ENCODE measurements at places on chromosomes 11 and 22.

GRCh38 chr22:19720999-19721329 is 2.4 kb upstream of the GP1BB start:
- no peak for DNase-seq

GRCh38 chr11:27991736-27992135 is 116.2 kb downstream of the KIF18A start:
- peak; percentile 28 for DNase-seq

- peak; percentile 42 for DNase-seq
Measured at GRCh38 chr11:65744026-65744698, 23.6 kb upstream of the RNASEH2C start.

- DNase-seq: no peak
Measured at GRCh38 chr11:67673902-67674301, 521 bp downstream of the ALDH3B2 start.

- DNase-seq: no peak
Measured at GRCh38 chr11:35514481-35514880, 10.9 kb downstream of the PAMR1 start.

- no peak for DNase-seq
Measured at GRCh38 chr11:87097582-87097981, 59.8 kb downstream of the TMEM135 start.

- DNase-seq: no peak
Measured at GRCh38 chr22:33426451-33426850, 368.3 kb upstream of the SYN3 start.

- no peak for DNase-seq
Measured at GRCh38 chr22:37803195-37803638, 4.5 kb upstream of the GCAT start.

DNA sequence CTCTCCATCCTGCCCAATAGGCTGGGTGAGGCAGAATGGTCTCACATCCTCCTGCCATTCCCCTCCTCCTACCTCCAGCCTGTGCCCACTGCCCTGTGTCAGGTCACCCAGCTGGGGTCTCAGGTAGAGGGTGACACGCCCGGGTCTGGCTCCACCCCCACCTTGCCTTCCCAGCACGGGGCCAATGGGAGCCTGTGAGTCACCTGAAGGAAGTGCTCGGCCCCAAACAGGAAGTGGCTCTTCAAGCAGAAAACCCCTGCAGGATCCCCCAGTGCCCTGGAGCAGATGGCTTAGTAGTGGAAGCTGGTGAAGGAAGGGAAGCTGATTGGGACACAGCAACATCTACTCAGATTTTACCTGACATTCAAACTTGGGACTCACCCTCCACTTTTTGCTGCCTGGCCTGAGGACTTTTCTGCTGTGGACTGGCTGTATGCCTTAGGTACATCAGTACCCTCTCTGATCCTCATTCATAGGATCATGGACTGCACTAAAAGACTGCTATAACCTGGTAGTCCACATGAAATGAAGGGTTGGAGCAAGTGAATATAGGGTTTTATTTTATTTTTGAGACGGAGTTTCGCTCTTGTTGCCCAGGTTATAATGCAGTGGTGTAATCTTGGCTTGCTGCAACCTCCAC is 33.4 kb downstream of the GDPD5 start:
- no peak for DNase-seq

DNA sequence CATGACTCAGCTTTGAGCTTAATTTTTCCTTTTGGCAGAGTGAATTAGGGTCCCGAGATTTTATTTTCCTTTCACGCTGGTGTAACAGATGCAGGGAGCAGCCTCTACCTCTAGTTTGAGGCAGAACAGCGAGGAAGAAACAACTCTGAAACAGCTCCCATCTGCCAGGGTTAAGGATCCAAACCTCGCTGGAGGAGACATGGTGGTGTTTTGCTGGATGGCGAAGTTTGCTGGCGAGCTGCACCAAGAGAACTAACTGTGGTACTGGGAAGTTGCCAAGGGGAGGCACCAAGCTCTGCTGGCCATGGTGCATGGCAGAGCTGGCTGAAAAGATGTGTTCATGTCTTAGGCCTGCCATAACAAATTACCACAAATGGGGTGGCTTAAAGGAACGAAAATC is 7.6 kb upstream of the ALKBH3 start:
- DNase-seq: no peak

DNA sequence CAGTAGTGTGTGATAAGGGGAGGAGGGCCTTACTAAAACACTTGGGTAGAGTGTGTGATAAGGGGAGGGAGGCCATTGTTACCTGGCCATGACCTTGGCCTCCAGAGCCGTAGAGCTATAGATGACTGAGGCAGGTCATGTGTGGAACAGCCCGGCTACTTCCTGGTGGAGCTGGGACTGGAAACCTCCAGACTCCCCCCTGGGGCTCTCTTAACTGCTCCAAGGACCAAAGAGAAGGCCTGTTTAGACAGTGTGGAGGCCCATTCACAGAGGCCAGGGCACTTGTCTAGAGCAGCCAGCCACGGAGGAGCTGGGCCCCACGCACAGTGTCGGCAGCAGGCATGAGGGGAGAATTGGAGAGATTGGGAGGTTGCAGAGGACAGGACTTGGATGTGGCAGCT is 12.5 kb upstream of the MICALL1 start:
- no peak for DNase-seq

DNA sequence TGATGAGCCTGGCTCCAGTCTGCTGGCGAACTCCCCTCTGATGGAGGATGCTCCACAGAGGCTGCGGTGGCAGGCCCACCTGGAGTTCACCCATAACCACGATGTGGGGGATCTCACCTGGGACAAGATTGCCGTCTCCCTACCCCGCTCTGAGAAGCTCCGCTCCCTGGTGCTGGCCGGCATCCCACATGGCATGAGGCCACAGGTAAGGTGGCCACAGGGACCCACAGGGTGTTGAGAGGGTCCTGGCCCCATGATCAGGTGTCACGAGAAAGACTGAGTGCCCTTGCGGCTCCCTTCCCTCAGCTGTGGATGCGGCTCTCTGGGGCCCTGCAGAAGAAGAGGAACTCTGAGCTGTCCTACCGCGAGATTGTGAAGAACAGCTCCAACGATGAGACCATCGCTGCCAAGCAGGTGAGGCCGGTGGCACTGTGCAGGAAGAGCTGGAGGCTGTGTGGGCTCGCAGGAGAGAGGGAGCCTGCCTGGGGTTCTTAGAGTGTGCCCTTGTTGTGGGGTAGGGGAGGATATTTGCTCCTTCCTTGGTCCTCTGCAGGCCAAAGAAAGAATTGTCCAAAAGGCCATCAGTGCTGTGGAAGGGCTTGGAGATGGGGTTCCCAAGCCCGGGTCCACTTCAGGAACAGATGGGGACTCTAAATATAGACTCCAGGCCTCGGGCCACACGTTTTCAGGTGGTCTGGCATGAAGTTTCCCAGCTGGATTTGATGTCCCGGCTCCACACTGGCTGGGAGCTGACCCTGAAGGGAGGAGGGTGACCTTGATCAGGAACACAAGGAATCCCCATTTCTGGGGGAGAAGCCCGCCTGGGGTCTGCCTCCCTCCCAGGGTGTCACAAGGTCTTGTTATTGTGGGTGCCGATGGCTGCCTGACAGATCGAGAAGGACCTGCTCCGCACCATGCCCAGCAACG is 34.1 kb downstream of the SGSM3 start:
- no peak for DNase-seq

- DNase-seq: no peak
Measured at GRCh38 chr22:43894122-43894521, 2.3 kb upstream of the PNPLA5 start.

GRCh38 chr22:50683994-50684371 is 11.4 kb downstream of the SHANK3 start:
- no peak for DNase-seq

All from foreskin fibroblast (primary cell).